ACHN (cell line): ENCODE measurements at places on chromosomes 4 and X.

DNA sequence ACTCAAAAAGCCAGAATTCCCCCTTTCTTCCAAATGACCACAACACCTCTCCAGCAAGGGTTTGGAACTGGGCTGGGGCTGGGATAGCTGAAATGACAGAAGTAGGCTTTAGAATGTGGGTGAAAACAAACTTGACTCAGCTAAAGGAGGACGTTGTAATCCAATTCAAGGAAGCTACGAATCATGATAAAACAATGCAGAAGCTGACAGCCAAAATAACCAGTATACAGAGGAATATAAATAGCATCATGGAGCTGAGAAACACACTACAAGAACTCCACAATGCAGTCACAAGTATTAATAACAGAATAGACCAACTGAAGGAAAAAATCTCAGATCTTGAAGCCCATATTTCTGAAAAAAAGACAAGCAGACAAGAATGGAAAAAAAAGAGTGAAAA is 95.8 kb upstream of the TET2 start:
- no peak for DNase-seq

GRCh38 chr4:181301735-181302710 is 941.2 kb upstream of the TENM3 start:
- DNase-seq, result peak; percentile 52

DNA sequence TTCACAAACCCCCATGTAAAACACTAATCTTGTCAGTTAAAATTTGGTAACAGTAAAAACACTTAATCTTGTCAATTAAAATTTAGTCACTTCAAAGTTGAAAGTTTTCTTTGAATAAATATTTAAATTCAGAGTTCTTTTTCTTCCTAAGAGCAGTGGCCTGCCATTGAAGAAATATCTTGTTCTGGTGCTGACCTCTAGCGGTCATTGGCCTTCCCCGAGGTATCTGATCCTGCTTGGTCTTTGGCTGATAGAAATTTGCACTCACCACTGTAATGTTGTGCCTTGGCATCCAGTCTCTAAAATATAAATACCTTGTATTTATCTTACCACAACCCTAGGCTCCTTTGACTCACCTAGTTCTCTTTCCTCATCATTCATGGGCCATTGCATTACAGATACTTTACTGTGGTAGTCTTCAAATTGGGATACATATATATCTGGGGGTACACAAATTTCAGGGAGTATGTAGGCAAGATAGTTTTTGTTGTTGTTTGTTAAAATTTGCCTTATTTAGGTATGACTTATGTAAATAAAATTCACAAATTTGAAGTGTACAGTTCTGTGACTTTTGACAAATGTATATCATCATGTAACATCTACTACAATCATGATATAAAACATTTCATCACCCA is 6.7 kb upstream of the ART3 start:
- DNase-seq, result peak; percentile 66

- no peak for DNase-seq
Measured at GRCh38 chrX:69065451-69065850, 99.8 kb downstream of the PJA1 start.

GRCh38 chr4:92265021-92265420 is 38.7 kb upstream of the GRID2 start:
- no peak for DNase-seq

GRCh38 chr4:476501-476900 is 22.5 kb downstream of the ZNF721 start:
- DNase-seq, result peak; percentile 17

DNA sequence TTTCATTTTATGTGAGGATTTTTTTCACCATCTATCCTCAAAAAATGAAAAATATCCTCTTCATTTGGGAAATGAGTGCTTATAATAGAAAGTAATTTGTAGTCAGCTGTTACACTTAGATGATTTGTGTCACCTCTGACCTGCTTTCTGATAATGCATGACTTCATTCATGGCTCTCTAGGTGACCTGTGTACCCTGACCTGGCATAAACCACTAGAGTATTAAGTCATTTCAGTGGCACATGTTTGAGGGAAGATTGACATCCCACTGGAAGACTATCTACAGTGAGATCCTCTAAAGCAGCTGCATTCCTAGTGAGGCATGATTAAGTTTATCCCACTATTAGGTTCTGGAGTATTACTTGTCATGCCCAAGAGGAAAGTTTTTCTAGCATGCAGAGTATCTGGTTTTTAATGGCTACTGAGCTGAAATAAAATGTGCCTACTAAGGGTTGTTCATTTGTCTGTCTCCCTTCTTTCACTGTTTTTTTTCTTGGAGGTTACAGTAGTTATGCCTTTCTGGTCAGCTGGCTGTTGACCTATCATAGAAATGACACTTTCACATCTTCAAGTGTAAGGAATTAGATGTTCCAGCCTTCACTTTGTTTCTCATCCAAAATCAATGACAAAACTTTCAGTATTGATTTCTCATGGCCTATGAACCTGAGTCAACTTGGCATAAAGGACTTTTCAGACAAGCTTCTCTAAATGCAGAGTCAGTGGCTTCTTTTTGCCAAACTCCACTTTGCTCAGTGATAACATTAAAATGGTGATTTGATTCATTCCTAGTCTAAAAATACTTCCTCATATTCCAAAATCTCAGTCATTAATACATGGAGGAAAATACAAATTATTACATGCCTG is 33.1 kb downstream of the TET2 start:
- DNase-seq, result peak; percentile 5

DNA sequence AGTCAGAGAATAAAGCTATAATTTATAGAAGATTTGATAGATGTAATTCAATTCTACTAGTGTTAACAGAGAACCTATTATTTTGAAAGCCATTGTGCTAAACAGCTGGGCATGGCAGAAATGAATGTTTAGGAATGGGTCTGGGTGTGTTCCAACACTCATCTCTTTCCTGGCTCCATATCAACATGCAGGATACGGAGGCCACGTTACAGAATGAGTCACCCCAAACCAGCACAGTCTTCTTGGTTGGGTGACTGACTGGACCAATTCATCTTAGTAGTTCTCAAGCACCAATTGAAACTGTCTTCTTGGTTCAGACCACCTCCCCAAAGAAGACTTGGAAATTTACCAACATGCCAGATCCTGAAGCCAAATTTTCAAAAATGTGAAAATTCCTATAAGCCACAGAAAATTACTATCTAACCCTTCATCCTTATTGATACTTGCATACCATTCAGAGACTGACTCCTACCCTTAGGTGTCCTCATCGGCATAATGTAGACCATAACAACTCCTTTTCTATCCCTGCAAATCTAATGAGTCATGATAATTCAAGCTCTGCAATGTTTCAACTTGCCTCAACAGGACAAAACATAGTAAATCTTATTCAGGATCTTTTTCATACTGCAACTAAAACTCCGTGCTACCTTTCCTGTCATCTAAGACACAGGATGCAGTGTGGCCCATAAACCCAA is 52.0 kb upstream of the ATOH1 start:
- DNase-seq, result no peak

- no peak for DNase-seq
Measured at GRCh38 chr4:26459756-26460530, 30.3 kb downstream of the CCKAR start.

- DNase-seq, result no peak
Measured at GRCh38 chr4:41058426-41058825, 155.9 kb downstream of the APBB2 start.

- DNase-seq, result peak; percentile 14
Measured at GRCh38 chrX:119008110-119008744, 33.8 kb downstream of the LONRF3 start.

DNA sequence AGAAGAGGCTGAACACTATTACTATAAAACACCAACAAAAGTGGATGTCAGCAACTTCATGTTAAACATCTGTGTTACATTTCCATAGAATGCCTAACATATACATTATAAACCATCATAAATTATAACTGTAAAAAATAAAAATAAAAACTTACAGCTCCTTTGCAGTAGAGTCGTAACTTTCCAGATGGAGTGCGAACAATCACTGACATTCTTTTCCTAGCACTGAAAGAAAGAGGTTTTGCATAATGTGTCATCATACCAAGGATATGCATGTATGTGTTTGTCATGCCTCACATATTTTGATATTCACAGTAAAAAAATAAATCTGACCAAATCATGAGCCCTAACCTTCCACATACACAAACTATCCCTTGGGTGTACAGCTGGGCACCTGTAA is 113.1 kb downstream of the ATP8A1 start:
- DNase-seq, result no peak

GRCh38 chr4:14917298-14917633 is 85.0 kb upstream of the CPEB2 start:
- no peak for DNase-seq

DNA sequence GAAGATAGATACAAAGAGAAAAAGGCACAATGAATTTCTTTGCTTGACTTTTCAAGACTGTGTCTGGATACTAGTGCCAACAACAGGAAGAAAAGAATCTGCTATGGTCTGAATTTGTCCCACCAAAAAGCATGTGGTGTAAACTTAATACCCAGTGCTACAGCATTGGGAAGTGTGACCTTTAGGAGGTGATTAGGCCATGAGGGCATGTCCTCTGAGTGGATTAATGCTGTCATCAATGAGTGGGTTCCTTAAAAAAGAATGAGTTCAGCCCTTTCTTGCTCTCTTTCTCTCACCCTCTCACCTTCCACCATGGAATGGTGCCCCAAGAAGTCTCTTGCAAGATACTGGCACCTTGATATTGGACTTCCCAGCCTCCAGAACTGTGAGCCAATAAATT is 155.7 kb upstream of the GPRIN3 start:
- DNase-seq, result no peak

DNA sequence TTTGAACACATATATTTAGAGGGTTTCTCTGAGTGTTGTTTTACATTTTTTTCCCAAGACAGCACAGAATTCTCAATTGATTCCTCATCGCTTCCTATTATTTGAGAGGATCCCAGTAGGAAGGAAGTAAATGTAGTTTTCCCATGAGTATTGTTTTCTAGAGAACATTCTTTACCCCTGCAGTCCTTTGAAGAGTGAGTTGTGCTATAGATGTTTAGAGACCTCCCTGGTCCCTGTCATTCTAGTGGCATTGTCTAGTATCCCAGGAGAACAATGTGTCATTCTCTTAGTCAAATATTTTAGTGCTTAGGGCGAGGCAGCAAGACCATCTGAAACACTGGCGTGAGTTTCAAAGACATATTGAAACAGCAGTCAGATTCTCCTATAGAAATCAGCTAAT is 32.5 kb downstream of the SORBS2 start:
- DNase-seq, result no peak

DNA sequence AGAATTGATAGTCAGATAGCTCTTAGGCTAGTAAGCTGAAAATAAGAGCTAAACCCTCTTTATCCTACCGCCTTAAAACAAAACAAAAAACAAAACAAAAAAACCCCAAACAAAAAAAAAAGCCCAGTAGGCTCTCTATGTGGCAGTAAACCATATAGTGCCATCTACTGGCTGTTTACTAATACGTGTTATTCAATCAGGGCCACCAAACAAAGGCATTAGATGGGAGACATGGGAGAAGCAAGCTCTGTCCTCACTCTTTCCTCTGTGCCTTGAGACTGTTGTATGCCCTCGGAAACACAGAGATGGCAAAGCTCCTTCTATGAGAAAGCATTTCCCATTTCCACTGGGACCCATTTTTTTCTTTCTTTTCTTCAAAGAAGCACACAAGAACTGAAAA is 148.8 kb upstream of the MID1 start:
- DNase-seq, result peak; percentile 47

GRCh38 chr4:161629694-161630441 is 533.9 kb downstream of the FSTL5 start:
- DNase-seq, result no peak

DNA sequence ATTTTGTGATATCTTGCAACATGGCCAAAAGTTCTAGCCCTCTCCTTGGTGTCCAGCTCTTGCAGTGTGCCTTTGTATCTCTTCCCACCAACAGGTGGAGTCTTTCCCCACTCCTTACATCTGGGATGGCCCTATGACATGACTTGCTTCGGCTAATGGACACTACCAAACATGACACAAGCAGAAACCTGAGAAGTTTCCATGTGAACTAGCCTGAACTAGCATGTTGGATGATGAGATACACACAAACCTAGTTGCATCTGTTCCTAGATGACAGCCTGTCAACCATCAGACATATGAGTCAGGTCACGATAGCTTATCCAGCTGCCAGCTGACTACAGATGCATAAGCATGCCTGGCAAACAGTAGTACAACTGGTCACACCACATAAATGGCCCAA is 207.5 kb upstream of the FTHL17 start:
- DNase-seq, result peak; percentile 12

DNA sequence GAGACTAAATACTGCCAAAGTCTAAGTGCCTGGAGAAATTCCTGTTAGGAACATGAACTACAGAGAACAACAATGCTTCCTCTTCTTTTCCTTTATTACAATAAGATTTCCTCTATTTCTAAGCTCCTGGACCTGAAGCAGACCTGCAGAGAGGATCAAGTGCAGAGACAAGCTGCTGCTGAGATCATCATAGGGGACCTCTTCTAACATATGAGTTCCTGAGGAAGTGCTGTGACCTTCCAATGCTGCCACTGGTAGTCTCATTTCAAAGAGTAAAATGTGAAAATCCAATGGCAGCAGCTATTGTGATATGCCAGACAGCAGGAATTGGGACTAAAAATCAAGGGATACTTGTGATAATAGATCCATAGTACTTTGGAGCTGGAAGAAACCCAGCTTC is 28.0 kb downstream of the CCNG2 start:
- DNase-seq, result no peak

- peak; percentile 32 for DNase-seq
Measured at GRCh38 chrX:83469551-83469950, 38.5 kb upstream of the POU3F4 start.

GRCh38 chrX:71224098-71224708 is 1.2 kb downstream of the GJB1 start:
- no peak for DNase-seq

DNA sequence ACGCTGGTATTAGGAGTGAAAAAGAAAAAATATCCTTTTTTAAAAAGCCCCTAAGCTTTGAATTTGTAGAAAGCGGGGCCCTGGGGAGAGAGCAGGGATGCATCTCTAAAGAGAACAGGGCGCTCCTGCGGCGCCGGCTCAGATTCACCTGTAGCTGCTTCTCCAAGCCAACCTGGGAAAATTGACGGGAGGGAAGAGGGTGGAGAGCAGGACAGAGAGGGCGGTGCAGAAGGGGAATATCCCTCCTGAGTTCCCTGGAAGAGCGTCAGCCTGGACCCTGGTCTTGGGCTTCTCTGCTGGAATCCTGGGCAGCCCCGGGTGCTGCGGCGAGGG is 776 bp upstream of the SOWAHD start:
- DNase-seq, result no peak

GRCh38 chr4:27087306-27088045 is 226.8 kb downstream of the STIM2 start:
- DNase-seq, result no peak

DNA sequence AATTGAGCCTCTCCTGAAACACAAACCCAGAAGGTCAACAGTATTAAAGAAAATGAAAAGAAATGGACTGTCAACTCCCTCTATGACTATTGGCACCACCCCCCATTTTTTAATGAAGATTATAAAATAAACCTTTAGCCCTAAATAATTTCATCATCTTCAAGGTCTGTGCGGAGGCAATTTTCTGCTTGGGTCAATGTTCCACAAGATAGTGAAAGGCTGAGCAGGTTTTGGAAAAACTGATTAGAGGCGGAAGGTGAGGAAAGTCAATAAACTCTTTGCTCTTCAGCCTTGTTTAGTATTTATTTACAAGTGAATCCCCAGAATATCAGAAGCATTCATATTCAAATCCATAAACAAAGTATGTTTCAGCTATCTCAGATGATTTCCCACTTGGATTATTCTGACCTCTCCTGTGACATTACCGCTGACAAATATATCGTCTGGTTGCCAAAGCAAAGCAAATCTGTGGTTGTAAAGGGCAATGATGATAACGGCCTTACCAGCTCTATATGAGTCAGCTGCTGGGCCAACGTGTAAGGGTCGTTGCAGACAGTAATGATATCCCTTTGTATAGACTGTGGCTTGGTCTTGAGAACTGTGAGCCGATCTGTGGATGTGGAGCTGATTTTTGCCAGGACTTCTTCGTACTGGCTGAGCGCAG is 24.0 kb downstream of the RASGEF1B start:
- no peak for DNase-seq
